ENCODE measurements at places on chromosomes 16 and 17. TPM values are rescaled to one million over a fixed set of nuclear protein-coding genes. Genes with fewer than 3 reads are reported as not detected.
A peak's percentile ranks its signal among the peaks of the same experiment; 100 is the strongest.

DNA sequence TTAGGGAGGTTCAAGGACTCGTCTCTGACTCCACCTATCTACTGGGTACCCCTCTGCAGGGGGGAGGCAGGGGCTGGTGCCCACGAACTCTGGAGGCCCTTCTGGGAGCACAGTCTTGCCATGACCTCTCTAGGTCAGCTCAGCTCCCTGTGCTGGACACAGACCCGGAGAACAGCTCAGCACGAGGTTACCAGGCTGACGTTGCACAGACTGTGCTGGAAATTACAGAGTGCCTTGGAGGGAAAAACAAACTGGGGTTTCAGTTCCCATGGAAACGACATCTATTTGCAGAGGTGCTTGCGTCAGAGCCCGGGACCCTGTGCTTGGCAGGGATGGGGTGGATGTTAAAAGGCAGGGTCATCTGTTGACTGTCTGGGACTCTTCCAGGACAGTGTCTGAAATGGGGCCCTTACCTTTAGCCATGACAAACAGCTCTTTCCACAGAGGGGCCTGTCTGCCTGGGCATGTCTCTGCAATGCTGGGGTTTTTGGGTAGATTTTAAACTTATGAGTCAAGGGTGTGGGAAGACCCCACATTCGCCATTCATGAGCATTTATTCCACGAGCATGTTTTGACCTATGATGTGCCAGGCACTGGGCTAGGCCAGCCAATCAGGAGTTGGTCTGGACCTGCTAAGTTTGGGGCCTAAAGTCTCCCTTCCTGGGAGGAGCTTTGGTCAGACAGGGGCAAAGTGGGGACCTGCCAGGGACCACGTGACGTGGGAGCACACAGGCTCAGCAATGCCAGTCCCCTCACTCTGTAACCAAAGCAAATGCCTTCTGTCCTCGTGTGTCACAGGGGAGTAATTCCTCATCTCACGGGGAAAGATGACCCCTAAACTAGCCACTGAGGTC lies 22.5 kb downstream of the CCR7 start:
- DNase-seq = peak; percentile 56
- peak overlapping the region; percentile 97 for H3K27ac ChIP-seq
- no peaks in the 10 kb centered on the region for H3K27me3 ChIP-seq
- H3K4me3 ChIP-seq = no peak overlapping the region

DNA sequence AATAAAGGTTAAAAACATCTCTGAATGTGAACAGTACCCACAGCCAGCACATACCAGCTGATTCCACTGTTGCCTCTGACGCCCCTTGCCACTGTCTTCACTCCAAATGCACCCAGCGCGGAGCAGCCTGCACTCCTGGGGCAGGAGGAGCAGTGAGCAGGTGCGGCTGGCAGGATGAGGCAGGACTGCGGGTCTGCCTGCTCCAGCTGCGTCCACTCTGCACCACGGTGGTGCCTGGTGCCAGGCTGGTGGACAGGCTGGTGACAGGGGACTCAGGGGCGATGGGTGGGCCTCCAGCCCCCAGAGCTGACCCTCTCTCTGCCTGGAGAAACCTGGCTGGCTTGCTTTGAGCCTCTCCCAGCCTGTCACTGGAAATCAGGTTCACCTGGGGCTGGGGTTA lies 9.4 kb downstream of the RAB40B start:
- peaks cover 7% of the 10 kb centered on the region for H3K4me1 ChIP-seq
- no peaks in the 10 kb centered on the region for H3K27me3 ChIP-seq
- H3K27ac ChIP-seq = no peak overlapping the region
- peaks cover 9% of the 10 kb centered on the region for H3K36me3 ChIP-seq

- DNase-seq = no peak
- peaks cover 14% of the 10 kb centered on the region for H3K4me1 ChIP-seq
- H3K4me3 ChIP-seq = no peak overlapping the region
- no peak overlapping the region for H3K27ac ChIP-seq
Measured at GRCh38 chr16:3171855-3172593, 16.0 kb upstream of the OR1F1 start.

GRCh38 chr17:81807839-81808238 lies 3.9 kb downstream of the GCGR start:
- DNase-seq = no peak
- no peak overlapping the region for H3K4me3 ChIP-seq
- no peaks in the 10 kb centered on the region for H3K4me1 ChIP-seq
- H3K36me3 ChIP-seq = no peaks in the 10 kb centered on the region
- peaks cover 20% of the 10 kb centered on the region for H3K27me3 ChIP-seq
- H3K27ac ChIP-seq = no peak overlapping the region

- H3K27me3 ChIP-seq = peaks cover 12% of the 10 kb centered on the region
- DNase-seq = no peak
- peaks cover 38% of the 10 kb centered on the region for H3K4me1 ChIP-seq
- peak overlapping the region; percentile 69 for H3K4me3 ChIP-seq
- H3K27ac ChIP-seq = no peak overlapping the region
Measured at GRCh38 chr17:56597495-56597990, 4.0 kb downstream of the NOG start.

DNA sequence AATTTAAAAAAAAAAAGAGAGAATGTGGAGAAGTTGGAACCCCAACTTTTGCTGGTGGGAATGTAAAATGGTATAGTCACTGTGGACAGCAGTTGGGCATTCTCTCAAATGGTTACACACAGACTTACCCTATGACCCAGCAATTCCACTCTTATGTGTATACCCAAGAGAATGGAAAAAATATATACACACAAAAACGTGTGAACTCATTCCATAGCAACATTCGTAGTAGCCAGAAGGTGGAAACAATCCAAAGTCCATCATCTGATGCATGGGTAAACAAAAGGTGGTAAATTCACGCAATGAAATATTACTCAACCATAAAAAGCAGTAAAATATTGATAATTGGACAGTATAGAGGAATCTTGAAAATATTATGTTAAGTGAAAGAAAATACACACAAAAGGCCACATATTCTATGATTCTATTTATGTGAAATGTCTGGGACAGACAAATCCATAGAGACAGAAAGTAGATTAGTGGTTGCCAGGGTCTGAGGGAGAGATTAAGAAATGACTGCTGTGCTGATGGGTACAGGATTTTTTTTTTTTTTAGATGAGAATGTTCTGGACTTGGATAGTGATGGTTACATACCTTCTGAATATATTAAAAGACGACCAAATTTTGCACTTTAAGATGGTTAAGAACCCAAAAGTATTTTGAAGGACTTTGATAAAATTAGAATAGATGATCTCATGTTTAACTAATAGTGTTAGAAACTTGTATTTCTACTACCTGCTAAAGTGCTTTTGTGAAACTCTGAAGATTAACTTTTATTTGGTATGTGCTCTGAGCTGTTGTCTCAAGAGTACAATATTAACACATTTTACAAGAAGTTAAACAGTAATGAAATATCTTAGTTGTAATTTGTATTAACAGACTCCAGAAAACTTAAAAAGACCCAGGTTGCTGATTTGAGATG lies 60.9 kb downstream of the MRTFB start:
- no peaks in the 10 kb centered on the region for H3K27me3 ChIP-seq
- peaks cover 25% of the 10 kb centered on the region for H3K4me1 ChIP-seq
- no peaks in the 10 kb centered on the region for H3K36me3 ChIP-seq
- H3K4me3 ChIP-seq = no peak overlapping the region

DNA sequence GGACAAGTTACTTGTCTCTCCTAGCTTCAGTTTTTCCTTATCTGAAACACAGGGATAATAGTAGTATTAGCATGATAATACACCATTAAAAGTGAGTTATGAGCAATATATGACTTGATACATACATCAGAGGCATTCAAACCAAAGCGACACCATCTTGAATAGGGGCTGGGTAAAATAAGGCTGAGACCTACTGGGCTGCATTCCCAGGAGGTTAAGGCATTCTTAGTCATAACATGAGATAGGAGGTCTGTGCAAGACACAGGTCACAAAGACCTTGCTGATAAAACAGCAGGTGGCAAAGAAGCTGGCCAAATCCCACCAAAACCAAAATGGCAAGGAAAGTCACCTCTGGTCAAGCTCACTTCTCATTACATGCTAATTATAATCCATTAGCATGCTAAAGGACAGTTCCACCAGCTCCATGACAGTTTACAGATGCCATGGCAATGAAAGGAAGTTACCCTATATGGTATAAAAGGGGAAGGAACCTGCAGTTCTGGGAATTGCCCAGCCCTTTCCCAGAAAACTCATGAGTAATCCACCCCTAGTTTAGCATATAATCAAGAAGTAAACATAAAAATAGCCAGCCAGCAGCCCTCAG lies 37.2 kb upstream of the HS3ST3A1 start:
- DNase-seq = no peak
- H3K4me3 ChIP-seq = no peak overlapping the region
- H3K4me1 ChIP-seq = peaks cover 2% of the 10 kb centered on the region
- H3K36me3 ChIP-seq = no peaks in the 10 kb centered on the region

- DNase-seq = no peak
- no peaks in the 10 kb centered on the region for H3K4me1 ChIP-seq
- H3K27me3 ChIP-seq = no peaks in the 10 kb centered on the region
- H3K4me3 ChIP-seq = no peak overlapping the region
- H3K36me3 ChIP-seq = no peaks in the 10 kb centered on the region
- no peak overlapping the region for H3K27ac ChIP-seq
Measured at GRCh38 chr17:54426296-54426886, 474.3 kb upstream of the TOM1L1 start.

GRCh38 chr17:45247429-45248131 lies 14.3 kb downstream of the SPATA32 start:
- peaks cover 18% of the 10 kb centered on the region for H3K4me1 ChIP-seq
- no peaks in the 10 kb centered on the region for H3K36me3 ChIP-seq
- no peak for DNase-seq
- peak overlapping the region; percentile 77 for H3K4me3 ChIP-seq

KRT27 gene
- not detected for total RNA-seq

OR1A1 gene
- not detected for total RNA-seq

SLC22A31 gene
- 0.40 TPM for total RNA-seq

All from chondrocyte (in vitro differentiated cells).